SK-MEL-5 (cell line): ENCODE measurements at places on chromosomes 5 and 9. TPM values are rescaled to one million over a fixed set of nuclear protein-coding genes. Genes with fewer than 3 reads are reported as not detected.
A peak's percentile ranks its signal among the peaks of the same experiment; 100 is the strongest.

GRCh38 chr9:126457890-126458289, 131.3 kb downstream of the MVB12B start:
- no peak for DNase-seq

DNA sequence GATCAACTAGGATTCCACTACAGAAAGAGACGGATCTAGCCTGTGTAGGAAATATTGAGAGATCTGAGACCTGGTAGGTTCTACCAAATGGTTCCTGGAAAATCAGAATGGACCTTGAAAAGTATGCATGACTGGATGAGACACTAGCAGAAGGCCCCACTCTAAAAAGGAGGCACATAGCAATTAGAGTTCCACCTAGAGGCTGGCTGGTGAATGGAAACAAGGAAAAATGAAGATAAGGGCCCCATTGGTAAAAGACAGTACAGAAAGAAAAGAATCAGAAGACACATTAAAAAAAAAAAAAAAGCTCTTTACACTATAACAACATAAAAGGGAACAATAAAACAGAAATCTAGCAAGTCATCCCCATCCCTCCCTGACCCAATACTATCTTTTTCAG, 518.5 kb downstream of the NR2F1-AS1 start:
- DNase-seq, result peak; percentile 73

- DNase-seq, result no peak
Observed at GRCh38 chr5:124277767-124278545, 468.5 kb downstream of the ZNF608 start.

DNA sequence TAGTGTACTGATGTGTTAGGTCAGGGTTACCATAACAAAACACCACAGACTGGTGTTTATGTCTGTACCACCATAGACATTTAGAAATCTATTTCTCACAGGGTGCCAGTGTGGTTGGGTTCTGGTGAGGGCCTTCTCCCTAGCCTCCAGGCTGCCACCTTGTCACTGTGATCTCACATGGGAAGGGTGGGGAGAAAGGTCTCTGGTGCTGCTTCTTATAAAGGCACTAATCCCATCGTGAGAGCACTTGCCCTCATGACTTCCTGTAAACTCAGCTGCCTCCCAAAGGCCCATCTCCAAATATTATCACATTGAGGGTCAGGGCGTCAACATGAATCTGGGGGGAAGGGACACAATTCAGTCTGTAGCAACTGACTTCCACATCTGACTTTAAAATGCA, 49.8 kb downstream of the PIK3R1 start:
- DNase-seq, result no peak

GRCh38 chr5:15320871-15321270, 179.1 kb upstream of the FBXL7 start:
- DNase-seq, result no peak

DNA sequence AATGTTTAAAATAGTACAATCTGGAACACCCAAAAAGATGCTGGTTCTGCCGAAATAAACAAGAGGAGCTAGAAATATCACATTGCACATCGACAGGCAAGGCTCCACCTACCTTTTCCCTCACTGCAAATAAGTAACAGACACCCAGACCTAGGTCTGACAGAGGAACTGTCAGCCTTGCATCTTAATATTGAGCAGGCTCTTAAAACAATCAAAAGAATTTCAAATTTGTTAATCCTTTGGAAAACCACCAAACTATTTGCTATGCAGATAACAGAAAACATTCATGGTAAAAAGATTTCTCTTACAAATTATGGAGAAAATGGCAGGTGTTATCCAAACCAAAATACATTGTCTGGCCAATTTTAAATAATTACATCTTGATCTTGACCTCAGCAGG, 71.3 kb downstream of the FRMD3 start:
- DNase-seq, result no peak

DNA sequence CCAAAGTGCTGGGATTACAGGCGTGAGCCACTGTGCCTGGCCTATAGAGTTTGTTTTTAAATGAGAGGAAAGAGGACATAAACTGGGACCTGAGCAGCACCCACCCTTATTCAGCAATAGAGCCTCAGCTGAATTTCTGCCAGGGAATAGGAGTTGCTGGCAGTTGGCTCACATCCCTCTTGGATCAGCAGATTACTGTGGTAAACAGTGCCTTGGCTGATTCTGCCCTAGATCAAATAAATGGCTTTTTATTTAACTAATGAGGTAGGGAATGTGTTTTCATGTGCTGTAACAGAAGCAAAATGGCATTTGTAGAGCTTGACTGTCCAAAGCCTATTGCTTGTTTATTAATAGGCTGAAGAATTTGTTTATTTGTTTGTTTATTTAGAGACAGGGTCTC, 2.1 kb downstream of the ARHGEF37 start:
- DNase-seq, result no peak

GRCh38 chr9:124886866-124887492, 25.0 kb downstream of the ARPC5L start:
- DNase-seq, result no peak

GRCh38 chr5:179823937-179824744, 3.4 kb downstream of the SQSTM1 start:
- no peak for DNase-seq

- DNase-seq, result no peak
Observed at GRCh38 chr9:88587182-88587581, 52.2 kb downstream of the NXNL2 start.

GRCh38 chr9:4866239-4866969, 73.7 kb downstream of the RCL1 start:
- DNase-seq, result no peak

DNA sequence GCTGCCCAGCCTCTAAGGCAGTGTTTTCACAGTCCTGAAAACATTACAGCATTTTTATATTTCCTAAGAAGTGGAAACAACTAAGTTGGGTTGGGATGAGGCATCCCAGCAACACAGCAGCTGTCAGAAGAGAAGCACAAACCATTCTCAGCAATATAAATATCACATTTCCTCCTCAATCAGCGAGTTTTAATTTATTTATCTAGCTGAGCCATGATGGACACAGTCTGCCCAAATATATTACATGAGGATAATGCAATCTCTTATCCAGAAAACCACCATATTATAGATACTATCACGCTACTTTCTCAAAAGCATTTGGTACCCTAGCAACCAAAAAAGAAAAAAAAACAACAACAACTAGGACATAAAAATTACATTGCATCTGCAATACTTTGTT, 158.5 kb downstream of the FSTL4 start:
- DNase-seq, result no peak

DNA sequence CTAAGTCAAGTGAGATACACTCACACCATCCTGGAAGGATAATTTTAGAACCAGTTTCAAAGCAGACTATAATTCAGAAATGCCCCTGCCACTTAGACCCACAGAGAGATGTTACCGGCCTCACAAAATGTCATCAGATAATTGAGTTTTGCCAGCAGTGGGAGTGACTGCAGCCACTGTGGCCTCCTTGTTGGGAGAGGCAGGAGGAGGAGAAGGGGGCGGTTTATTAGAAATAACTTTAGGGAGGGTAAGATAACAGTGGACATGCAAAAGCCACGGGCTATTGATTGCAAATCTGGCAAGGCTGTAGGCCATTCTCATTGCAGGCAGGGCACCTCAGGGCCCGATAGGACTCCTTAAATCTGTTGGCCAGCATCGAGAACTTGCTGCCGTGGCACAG, 13.4 kb downstream of the GRXCR2 start:
- DNase-seq, result no peak

GRCh38 chr5:86970361-86970760, 297.3 kb upstream of the RASA1 start:
- no peak for DNase-seq

GRCh38 chr5:10489810-10490426, 48.2 kb downstream of the ROPN1L start:
- no peak for DNase-seq

DNA sequence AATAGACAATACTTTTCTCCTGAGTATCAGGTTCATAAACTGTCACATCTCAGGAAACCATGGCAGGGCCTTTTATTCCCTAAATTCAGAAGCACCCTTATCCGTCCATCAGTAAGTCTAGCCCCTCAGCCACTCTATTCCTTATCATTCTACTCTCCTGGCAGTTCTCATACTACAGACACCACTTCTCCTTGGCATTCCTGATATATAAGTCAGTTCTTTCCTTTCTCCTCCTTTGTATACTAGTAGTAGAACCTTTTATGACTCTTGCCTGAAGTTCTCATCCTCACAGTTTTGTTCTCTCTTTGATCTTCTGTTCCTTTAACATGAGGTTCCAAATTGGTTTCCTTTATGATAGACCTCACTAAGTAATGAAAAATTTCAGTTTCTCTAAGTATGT, 29.3 kb downstream of the GRAMD2B start:
- no peak for DNase-seq

GRCh38 chr5:1547655-1548054, 23.9 kb upstream of the LPCAT1 start:
- no peak for DNase-seq

DNA sequence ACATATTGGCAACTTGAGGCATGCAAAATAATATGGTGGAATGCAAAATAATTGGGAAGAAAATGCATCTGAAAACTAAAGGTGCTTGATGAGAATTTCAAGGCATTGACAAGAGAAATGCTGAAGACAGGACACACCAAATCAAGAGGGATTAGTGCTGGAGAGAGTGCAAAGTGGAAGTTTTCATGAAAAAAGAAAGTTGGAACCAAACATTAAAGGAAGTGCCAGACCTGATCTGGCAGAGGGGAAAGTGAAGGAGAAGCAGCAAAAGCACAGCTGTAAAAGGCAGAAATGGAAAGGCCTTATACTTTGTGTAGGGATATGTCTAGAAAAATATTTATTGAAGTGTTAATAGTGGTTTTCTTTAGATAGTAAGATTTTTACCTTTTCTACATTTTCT, 35.3 kb upstream of the FYB1 start:
- no peak for DNase-seq

DNA sequence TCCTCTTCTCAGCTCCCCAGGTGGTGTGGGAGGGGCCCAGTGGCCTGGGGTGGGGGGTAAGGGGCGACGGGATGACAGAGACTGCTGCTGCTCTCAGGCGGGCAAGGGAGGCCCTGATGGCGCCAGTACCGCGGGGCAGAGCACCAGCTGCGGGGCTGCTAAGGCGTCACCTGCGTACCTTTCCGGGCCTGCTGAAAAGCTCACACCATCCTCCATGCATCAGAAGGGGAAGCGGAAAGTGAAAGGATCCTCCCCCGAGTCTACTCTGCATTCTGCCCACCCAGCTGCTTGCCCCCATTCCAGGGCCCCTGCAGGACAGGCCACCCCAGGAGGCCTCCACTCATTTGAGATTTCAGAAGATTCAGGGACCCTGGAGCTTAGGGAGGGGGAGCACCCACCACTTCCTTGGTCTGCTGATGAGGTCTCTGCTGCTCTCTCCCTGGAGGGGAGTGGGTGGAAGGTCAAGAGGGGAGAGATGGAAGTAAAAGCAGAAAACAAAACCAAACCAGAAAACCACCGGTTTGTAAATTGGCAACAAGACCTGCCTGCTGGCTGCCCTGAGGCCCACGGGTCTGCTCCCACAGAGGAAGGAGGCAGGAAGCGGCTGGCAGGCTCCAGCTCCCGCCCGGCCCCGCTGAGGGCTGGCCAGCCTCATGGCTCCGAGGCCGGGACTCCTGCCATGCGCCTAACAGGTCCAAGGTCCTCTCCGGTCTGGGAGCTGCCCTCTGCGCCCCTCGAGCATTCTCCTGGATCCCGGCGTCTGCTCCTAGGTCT, 33.6 kb downstream of the PRRT1B start:
- DNase-seq, result no peak

DNA sequence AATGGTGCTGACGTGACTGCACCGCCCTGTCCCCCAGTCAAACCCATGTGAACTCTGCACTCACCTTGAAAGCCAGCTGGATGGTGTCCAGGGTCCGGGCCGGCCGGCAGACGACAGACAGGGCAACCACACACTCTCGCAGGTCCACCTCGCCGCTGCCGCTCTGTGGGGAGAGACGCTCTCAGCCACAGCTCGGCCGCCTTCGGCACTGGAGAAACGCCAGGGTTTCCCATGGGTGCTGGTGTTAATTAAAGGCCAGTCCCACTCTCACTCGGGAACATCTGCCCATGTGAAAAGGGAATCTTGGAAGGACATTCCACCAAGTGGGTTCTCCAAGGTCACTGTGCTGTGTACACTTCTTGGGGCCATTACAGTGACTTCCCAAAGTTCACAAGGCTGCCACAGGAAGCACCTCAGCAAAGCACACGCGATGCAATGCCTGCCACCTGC, 25.5 kb upstream of the SLC6A3 start:
- no peak for DNase-seq

DNA sequence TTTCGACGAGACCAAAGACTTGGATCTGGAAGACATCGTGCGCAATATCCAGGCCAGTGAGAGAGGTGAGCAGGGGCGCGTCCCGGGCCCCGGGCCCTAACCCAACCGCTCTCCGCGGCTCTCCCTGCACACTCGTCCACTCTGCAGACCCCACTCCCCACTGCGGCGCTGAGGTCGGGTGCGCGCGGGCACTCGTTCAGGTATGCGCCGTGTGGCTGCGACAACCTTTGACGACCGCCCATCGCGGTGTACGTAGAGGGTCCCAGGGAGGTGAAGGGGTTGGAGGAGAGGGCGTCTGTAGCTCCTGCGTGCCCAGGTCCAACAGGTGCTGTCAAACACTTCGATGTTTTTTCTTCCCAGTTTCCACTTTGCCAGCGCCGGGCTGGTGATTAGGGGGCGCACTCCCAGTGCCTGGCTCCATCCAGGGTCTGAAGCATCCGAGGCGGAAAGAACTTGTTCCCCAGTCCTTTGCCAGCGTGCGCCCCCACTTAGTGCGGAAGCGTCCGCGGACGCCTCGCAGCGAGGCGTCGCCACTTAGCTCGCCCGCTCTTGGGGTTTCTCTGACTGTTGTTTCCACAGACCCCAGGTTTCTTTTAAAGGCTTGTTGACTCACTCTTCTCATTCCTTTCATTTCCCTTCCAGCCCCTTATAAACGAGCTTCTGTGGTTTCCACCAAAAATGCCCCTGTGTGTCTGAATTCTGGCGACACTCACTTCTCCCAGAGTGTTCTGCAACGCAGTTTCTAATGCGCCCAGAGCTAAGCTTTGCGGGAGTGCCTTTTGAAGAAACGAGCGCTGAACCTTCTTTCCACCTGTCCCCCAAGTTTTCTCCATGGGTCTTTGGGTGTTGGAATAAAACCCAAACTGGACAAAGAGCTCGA, 1.6 kb downstream of the NPR3 start:
- no peak for DNase-seq

DNA sequence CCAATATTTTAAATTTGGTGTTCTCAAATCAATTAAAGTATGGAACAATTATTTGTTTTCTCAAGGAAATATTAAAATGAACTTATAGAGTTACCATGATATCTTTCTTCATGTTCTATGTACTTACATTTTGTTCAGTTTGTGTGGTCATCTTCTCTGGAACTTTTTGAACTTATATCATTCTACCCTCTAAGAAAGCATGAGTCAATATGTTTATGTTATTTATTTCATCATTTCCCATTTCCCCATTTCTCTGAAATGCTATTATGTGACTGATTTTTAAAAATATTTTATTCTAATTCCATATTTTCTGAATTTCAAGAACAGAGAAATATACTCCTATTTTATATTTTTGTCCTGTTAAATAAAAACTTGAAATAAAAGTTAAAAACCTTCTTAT, 123.5 kb upstream of the ACOT12 start:
- no peak for DNase-seq

The PCYOX1L gene
- total RNA-seq, result 2.9 TPM in 2 replicates

The HNRNPAB gene
- 42.2 and 52.1 TPM in 2 replicates for total RNA-seq

The ZNF354B gene
- total RNA-seq, result 5.9 and 6.7 TPM in 2 replicates

The SNCB gene
- 0.11 and 0.26 TPM in 2 replicates for total RNA-seq

The RPP25L gene
- total RNA-seq, result 35.7 and 44.8 TPM in 2 replicates

The MVB12B gene
- 3.1 and 4.0 TPM in 2 replicates for total RNA-seq

The PMPCA gene
- 50.6 and 52.4 TPM in 2 replicates for total RNA-seq
